ENCODE measurements at places on chromosomes 2 and 18. TPM values are rescaled to one million over a fixed set of nuclear protein-coding genes. Genes with fewer than 3 reads are reported as not detected.

Gene DSEL
- 31.0 TPM for polyA plus RNA-seq

Gene NGEF
- 2.1 TPM for polyA plus RNA-seq

Gene CCL20
- not detected for polyA plus RNA-seq

Gene PELI1
- 33.3 TPM for polyA plus RNA-seq

Gene MGAT4A
- polyA plus RNA-seq = 36.4 TPM

Gene PSME4
- 67.3 TPM for polyA plus RNA-seq

Gene NT5DC4
- polyA plus RNA-seq = 1.4 TPM

Gene ANKRD30B
- polyA plus RNA-seq = 0.08 TPM

Gene HRH4
- 0.10 TPM for polyA plus RNA-seq

GRCh38 chr2:167675906-167676305, 571.5 kb downstream of the STK39 start:
- no peak for DNase-seq

DNA sequence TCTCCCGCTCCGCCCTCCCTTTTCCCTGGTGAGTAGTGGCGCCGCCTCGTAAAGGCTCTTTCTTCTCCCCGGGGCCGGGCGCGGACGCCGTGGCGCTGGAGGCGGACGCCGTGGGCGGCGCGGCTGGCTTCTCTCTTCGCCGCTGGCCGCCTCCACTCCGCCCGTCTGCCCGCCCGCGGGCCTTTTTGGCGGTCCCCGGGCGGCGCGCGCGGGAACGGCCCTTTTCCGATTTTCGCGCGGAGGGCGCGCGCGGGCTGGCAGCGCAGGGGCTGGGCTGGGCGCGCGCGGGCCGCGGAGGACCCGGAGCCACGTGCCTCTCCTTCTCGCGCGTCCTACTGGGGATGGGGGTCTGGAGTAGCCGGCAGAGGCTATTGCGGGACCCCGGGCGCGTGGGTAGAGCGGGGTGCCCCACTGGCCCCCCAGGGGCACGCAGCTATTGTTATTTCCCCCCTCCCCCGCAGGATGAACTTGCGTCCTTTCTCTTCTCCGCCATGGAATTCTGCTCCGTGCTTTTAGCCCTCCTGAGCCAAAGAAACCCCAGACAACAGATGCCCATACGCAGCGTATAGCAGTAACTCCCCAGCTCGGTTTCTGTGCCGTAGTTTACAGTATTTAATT, 472 bp downstream of the SLC20A1 start:
- DNase-seq = no peak

GRCh38 chr2:160063879-160064612, 1.6 kb upstream of the PLA2R1 start:
- DNase-seq = no peak

- no peak for DNase-seq
Measured at GRCh38 chr2:21194858-21195271, 71.1 kb downstream of the TDRD15 start.

GRCh38 chr2:181465676-181466375, 8.6 kb downstream of the ITGA4 start:
- no peak for DNase-seq

- DNase-seq = no peak
Measured at GRCh38 chr2:7028846-7029245, 111.6 kb downstream of the RNF144A start.

GRCh38 chr2:138122891-138123290, 158.6 kb downstream of the HNMT start:
- DNase-seq = no peak

GRCh38 chr18:49988733-49989132, 175.4 kb upstream of the ACAA2 start:
- no peak for DNase-seq

DNA sequence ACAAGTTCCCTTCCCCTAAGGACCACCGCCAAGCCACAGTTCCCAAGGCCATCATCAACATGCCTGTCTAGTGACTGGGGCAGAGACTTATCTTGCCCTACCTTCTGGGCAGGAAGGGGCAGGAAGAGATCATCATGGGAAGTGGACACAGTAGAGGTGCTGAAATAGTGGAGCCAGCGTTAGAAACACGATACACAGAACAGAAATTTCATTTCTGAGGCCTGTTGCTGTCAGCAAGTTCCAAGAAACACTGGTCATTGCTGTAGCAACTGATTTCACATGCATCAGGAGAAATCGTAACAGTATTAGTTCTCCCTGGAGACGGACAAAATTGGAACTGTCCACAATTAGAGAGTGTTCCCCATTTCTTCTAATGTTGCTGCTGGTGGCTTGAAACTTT, 83.0 kb downstream of the COLEC12 start:
- no peak for DNase-seq
